Osteocyte (in vitro differentiated cells): ENCODE measurements at places on chromosomes 7 and 10. TPM values are rescaled to one million over a fixed set of nuclear protein-coding genes. Genes with fewer than 3 reads are reported as not detected.

Gene CALHM1
- total RNA-seq = not detected in 2 replicates

Gene TMEM229A
- total RNA-seq = not detected in 2 replicates

Gene H2BK1
- total RNA-seq = 1.1 TPM in 1 of 2 replicates, not detected in the other

Gene GPC2
- 8.1 and 12.6 TPM in 2 replicates for total RNA-seq

Gene PON1
- not detected in 2 replicates for total RNA-seq

Gene ZNF438
- 4.8 and 6.7 TPM in 2 replicates for total RNA-seq

Gene LYZL2
- not detected in 2 replicates for total RNA-seq

Gene KEL
- 0.50 and 1.5 TPM in 2 replicates for total RNA-seq

Gene EN2
- 3.3 and 3.4 TPM in 2 replicates for total RNA-seq

Gene ZMYND11
- 87.7 and 87.8 TPM in 2 replicates for total RNA-seq

Gene MSS51
- total RNA-seq = 2.6 and 2.8 TPM in 2 replicates

Gene ADAM22
- total RNA-seq = 3.0 and 3.5 TPM in 2 replicates

Gene ZEB1
- total RNA-seq = 51.1 and 54.4 TPM in 2 replicates

Gene FRAT1
- total RNA-seq = 3.5 and 3.6 TPM in 2 replicates

Gene CFAP46
- total RNA-seq = 0.50 and 0.56 TPM in 2 replicates

Gene ABCB4
- not detected in 2 replicates for total RNA-seq

Gene TEX36
- total RNA-seq = not detected in 2 replicates

Gene PCLO
- 0.71 and 1.4 TPM in 2 replicates for total RNA-seq

Gene HTR5A
- total RNA-seq = not detected in 2 replicates

Gene DIP2C
- 36.8 and 36.9 TPM in 2 replicates for total RNA-seq

Gene PDZD7
- 1.9 and 2.1 TPM in 2 replicates for total RNA-seq

Gene MTPN
- total RNA-seq = 137 and 140 TPM in 2 replicates

Gene ZNF503
- 38.5 and 42.1 TPM in 2 replicates for total RNA-seq

Gene ITPRID1
- not detected in 2 replicates for total RNA-seq

Gene SPDYE1
- total RNA-seq = not detected in 2 replicates

Gene AGAP3
- total RNA-seq = 131 and 135 TPM in 2 replicates

Gene NPM3
- 35.6 and 42.6 TPM in 2 replicates for total RNA-seq

Gene SLIT1
- total RNA-seq = 0.16 TPM in 1 of 2 replicates, not detected in the other

Gene MAP3K8
- 11.5 and 13.7 TPM in 2 replicates for total RNA-seq

Gene ANKRD30A
- total RNA-seq = not detected in 2 replicates

Gene IGFBP1
- total RNA-seq = 1.9 and 2.4 TPM in 2 replicates

Gene DRGX
- not detected in 2 replicates for total RNA-seq

Gene MPLKIP
- 42.7 and 43.4 TPM in 2 replicates for total RNA-seq

Gene NKX2-3
- not detected in 2 replicates for total RNA-seq

Gene ITPRIP
- total RNA-seq = 15.5 and 17.5 TPM in 2 replicates

Gene EBF3
- total RNA-seq = 0.59 and 0.63 TPM in 2 replicates

Gene CAV2
- 81.6 and 86.8 TPM in 2 replicates for total RNA-seq

Gene ANKRD1
- 4.9 and 5.8 TPM in 2 replicates for total RNA-seq

Gene HOXA9
- not detected in 2 replicates for total RNA-seq

Gene GIMAP7
- total RNA-seq = not detected in 2 replicates

Gene EGFR
- total RNA-seq = 56.2 and 56.5 TPM in 2 replicates

Gene PTPN20
- not detected in 2 replicates for total RNA-seq

Gene PAX4
- total RNA-seq = not detected in 2 replicates

Gene BLVRA
- total RNA-seq = 19.0 and 21.2 TPM in 2 replicates

Gene ANKRD2
- not detected in 2 replicates for total RNA-seq

Gene BPGM
- 11.6 and 13.3 TPM in 2 replicates for total RNA-seq

Gene JCAD
- total RNA-seq = 7.5 and 7.7 TPM in 2 replicates

Gene EPO
- not detected in 2 replicates for total RNA-seq

Gene INMT
- 1.5 and 2.0 TPM in 2 replicates for total RNA-seq

Gene OR13A1
- total RNA-seq = not detected in 2 replicates

Gene AGR3
- total RNA-seq = not detected in 2 replicates

Gene WASL
- 41.5 and 42.7 TPM in 2 replicates for total RNA-seq

Gene PRKAR2B
- 3.3 and 3.4 TPM in 2 replicates for total RNA-seq

Gene ADAM12
- 41.7 and 45.6 TPM in 2 replicates for total RNA-seq

Gene CYP26A1
- total RNA-seq = not detected in 2 replicates

Gene OR6V1
- not detected in 2 replicates for total RNA-seq
